Neural crest cell (in vitro differentiated cells): ENCODE measurements at places on chromosomes 5 and 9. TPM values are rescaled to one million over a fixed set of nuclear protein-coding genes. Genes with fewer than 3 reads are reported as not detected.

- no peaks in the 10 kb centered on the region for H3K4me1 ChIP-seq
- H3K27ac ChIP-seq, result no peak overlapping the region
- H3K4me3 ChIP-seq, result no peak overlapping the region
- no peaks in the 10 kb centered on the region for H3K36me3 ChIP-seq
- no peaks in the 10 kb centered on the region for H3K27me3 ChIP-seq
- no peak for DNase-seq
Observed at GRCh38 chr5:118115791-118116190, 872.6 kb downstream of the DTWD2 start.

GRCh38 chr9:23769307-23769935 is 56.6 kb downstream of the ELAVL2 start:
- no peak overlapping the region for H3K27ac ChIP-seq

- no peaks in the 10 kb centered on the region for H3K36me3 ChIP-seq
- peaks cover 8% of the 10 kb centered on the region for H3K27me3 ChIP-seq
- H3K4me3 ChIP-seq, result no peak overlapping the region
- DNase-seq, result no peak
- H3K4me1 ChIP-seq, result no peaks in the 10 kb centered on the region
- H3K27ac ChIP-seq, result no peak overlapping the region
Observed at GRCh38 chr5:168931638-168932345, 352.6 kb upstream of the PANK3 start.

DNA sequence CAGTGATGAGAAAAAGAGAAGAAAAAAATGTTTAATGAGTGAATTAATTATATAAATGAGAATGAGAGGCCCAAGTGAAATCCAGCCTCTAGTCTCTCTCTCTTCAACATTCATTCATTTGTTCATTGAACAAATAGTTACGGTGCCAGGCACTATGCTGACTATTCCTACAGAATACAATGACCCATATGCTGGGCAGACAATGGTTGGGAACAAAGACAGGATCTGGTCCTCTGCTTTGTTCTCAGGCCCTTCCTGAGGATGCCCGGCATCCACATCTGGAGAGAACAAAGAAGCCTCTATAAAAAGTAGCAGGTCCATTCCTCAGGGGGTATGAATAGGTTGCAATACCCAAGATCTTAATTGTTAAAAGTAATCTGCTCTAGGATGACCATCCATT is 6.9 kb downstream of the ADAM19 start:
- no peak overlapping the region for H3K4me3 ChIP-seq
- no peak for DNase-seq
- peak overlapping the region; percentile 94 for H3K27ac ChIP-seq
- H3K4me1 ChIP-seq, result peaks cover 33% of the 10 kb centered on the region

The ADRB2 gene
- 0.11 and 0.16 TPM in 2 replicates for total RNA-seq
